Activated CD4-positive, alpha-beta T cell treated with anti-CD3 and anti-CD28 coated beads, Interleukin-2, amount 50 U/mL, for 16 hours (primary cell): ENCODE measurements at places on chromosomes 4 and X.

DNA sequence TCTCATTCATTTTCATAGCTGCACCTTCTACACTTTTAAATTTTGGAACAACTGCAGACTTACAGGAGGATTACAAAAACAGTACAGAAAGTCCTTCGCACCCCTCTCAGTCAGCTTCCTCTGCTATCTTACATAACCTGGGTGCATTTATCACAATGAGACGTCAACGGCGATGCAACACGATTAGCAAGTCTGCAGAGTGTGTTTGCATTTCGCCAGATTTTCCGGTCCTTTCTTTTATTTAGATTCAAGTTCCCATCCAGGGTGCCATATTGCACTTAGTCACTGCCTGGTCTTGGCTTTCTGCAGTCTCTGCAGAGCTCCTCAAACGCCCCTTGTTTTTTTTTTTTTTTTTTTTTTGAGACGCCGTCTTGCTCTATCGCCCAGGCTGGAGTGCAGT is 85.9 kb downstream of the ASMT start:
- DNase-seq, result no peak

DNA sequence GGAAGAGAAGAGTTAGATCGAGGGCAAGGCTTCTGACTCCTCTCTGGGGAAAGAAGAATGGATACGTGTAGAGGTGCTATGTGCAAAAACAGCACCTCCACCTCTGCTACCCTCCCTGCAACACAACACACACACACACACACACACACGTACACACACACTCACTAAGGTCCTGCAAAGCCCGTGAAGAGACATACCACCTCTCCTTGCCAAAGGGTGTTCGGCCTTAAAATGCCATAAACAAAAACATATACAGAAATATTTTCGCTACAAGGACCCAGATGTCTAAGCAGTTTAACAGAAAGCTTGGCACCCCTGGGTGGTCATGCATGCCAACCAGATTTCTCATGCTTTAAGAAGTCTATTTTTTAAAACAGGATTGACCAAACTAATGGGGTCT is 1.5 kb downstream of the TIFA start:
- no peak for DNase-seq

- no peak for DNase-seq
Measured at GRCh38 chr4:36206012-36206411, 38.3 kb downstream of the ARAP2 start.

GRCh38 chr4:35166466-35166865 is 1077.8 kb downstream of the ARAP2 start:
- no peak for DNase-seq

GRCh38 chr4:177393236-177393635 is 49.0 kb downstream of the AGA start:
- DNase-seq, result no peak

- no peak for DNase-seq
Measured at GRCh38 chr4:10075953-10076391, 40.6 kb downstream of the WDR1 start.

- no peak for DNase-seq
Measured at GRCh38 chr4:185036842-185037241, 18.6 kb downstream of the HELT start.

DNA sequence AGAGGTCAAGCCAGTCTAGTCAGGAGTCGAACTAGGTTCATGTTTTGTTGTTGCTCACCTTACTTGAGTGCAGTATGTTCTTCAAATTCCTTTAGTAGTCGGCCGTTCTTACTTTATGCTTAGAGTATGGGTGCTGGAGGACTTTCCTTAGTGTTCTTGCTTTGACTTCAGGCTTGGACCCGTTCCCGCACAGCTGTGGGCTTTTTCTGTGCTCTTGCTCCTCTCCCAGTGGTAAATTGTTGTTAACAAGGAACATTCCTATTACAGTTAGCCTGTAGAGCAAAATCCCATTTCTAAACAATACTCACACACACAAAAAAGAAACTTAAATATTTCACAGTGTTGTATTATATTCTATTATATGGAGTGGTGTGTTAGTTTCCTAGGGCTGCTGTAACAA is 113.5 kb downstream of the RAP1GDS1 start:
- no peak for DNase-seq

DNA sequence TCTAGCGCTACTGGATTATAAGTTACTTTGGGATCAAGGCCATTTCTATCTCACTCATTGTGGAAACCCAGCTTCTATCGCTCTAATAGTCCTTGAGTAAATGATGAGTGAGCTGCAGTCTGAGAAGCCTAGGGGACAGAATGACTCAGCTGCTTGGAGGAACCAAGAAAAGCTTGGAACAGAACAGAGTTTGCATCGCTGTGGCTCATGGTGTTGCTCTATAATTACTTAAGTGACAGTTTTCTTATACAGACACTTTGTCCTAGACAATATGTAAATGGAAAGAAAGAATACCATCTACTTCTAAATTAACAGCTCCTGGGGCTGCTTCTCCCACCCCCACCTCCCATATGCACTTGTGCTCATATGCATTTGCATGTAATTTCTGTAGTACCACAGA is 156.9 kb downstream of the SLIT2 start:
- DNase-seq, result no peak

DNA sequence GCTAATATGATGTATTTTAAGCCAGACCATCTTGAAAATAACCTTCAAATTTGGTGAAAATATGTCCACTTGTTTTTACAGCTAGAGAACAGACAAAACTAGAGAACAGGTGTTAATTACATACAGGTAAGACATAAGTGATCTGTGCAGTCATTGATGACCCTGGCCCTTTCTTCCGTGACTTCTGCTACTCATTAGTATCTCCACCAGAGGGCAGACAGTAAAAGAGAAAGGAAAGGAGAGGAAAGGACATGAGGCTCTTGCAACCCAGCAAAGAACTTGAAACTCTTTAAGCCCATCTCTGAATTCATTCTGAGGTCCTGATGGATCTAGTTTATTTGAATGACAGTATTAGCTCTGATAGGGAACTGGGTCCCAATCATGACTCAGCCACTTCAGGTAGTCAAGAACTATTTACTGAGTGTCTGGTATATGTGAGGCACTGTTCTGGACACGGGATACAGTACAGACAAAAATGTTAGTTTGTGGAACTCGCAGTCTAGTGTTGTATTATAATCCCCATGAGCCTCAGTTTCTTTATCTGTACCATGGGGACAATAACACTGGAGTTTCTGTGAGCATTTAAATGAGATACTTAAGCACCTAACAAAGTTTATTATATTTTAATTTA is 121.0 kb upstream of the TEX13D start:
- DNase-seq, result peak; percentile 78

DNA sequence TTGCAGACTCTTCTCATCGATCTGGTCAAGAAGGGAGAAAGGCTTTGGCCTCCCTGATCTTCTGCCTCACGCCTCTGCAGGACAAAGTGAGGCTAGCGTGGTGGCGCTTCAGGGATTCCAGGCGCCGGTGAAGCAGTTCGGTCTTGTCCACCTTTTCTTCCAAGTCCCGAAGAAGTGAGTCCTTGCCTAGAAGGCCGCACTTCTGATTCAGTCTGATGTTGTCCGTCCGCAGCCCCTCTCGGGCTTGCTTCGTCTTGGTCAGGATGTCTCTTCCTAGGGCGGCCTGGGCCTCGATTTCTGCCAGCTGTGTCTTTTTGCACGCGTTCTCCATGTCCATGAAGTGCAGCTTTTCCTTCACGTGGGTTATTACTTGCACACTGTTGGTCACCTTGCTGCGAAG is 1.9 kb upstream of the TADA2B start:
- no peak for DNase-seq
